ENCODE measurements at places on chromosomes 2 and 18. TPM values are rescaled to one million over a fixed set of nuclear protein-coding genes. Genes with fewer than 3 reads are reported as not detected.

- no peak for DNase-seq
These were observed 61.8 kb upstream of the RPL31 start for GRCh38 chr2:100940240-100940639.

DNA sequence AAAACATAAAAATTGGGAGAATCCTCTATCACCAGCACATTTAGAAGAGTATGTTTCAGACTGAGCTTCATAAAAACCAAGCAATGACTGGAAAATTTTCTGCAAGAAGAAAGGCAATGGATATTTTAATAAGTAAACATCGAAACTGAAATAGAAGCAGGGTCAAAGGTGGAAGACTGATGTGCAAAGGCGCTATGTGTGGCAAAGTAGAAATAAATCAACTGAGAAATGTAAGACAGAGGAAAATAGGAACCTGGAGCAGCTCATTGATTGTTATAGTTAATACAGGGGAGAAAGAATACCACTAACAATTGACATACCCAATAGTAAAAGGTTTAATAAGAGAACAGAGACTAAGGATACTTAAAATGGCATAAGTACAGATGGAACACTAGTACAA, 818.4 kb downstream of the SOCS6 start:
- DNase-seq: no peak

DNA sequence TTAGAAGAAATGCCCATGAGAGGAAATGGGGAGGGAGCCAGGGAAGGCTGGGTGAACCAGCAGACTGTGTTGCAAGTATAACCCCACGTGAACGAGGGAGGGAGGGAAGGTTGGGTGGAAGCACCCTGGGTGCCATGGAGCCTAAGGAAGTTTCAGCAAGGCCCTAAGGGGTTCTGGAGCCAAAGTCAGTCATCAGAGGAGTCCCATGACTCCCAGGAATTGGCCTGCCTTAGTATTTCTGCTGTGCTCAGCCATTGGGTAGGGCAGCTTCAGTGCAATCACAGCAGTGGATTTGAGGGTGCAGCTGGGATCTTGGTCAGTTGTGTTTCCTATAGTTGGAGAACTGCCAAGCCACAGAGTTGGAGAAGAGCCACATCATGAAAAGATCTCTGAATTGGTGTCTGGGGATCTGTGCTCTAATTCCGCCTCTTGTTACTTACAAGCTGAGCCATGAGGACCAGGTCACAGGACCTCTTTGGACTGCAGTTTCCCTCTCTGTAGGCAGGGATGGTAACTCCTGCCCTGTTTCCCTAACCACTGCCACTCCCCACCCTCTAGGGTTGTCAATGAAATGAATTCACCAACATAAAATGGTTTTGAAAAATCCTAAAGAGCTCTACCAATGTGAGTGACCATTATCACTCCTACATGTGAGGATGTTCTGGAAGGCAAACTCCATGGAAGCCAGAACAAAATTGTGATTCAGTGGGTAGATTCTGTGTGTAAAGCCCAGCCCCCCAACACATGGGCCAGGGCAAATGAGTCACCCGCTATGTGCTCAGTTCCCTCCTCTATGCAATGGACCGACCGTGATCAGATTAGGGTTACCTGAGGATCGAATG, 108.9 kb downstream of the CLIP4 start:
- no peak for DNase-seq

DNA sequence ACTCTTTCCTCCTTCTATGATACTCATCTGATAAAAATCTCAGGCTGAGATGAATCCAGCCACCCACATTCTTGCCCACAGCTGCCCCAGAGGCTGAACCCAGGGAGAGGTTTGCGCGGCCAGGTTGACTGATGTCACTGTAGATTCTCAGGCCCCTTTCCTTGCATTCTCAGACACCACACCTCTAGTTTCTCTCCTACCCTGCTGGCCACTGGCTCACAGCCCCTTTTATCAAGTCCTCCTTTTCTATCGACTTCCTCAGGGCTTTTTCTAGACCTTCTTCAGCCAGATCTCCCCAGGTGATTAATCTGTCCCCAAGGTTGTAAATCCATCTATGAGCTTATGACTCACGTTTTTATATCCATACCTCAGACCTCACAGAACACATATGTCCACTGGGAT, 99.8 kb downstream of the TACR1 start:
- DNase-seq: no peak

DNA sequence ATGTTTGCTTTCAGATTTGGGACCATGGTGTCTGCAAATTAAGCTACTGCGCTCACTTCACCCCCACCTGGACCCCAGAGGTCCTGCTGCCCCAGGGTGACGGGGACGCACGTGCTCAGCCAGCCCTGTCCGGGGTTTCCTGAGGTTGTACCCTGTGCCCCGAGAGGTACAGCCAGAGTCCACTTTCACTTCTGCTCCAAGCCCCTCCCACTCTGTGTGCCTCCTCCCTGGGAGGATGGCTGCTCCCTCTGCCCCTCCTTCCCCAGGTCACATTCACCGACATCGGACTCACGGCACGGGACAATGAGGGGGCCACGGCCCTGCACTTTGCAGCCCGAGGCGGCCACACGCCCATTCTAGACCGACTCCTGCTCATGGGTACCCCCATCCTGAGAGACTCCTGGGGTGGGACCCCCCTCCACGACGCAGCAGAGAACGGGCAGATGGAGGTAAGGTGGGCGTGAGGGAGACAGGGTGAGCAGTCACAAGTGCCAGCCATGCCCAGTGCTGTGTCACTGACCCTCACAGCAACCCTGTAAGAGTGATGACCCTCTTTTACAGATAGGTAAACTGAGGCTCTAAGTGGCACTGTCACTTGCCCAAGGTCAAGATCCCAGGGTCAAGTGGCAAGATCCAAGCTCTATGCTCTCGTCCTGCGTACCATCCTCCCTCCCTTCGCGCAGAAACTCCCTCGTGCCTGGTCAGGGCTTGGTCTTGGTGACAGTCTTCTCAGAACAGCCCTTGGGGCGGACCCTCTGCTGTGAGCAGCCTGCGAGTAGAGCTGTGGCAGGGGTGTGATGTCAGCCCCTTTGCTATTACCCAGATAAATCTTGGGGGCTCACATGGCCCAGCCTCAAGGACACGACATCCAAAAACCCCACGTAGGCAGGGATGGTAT, 7.6 kb downstream of the ESPNL start:
- no peak for DNase-seq

GRCh38 chr2:208360259-208361076, 46.1 kb upstream of the PTH2R start:
- no peak for DNase-seq

DNA sequence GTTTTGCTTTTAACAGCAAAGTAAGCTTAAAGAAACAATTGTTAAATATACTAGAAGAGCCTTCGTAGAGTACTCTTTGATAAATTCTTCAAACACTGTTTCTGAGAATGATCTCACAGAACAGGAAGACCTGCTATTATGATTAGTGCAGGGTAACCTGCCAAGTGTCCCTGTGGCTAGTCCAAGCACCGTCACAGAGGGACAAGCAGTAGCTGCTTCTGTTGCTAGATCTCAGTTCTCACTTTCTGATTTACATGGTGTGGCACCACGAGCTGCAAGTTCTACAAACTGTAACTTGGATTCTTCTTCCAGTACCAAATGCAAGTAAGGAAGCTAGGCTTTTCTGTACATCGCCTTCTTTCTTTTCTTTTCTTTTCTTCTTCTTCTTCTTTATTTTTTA, 121.5 kb downstream of the PIEZO2 start:
- no peak for DNase-seq

DNA sequence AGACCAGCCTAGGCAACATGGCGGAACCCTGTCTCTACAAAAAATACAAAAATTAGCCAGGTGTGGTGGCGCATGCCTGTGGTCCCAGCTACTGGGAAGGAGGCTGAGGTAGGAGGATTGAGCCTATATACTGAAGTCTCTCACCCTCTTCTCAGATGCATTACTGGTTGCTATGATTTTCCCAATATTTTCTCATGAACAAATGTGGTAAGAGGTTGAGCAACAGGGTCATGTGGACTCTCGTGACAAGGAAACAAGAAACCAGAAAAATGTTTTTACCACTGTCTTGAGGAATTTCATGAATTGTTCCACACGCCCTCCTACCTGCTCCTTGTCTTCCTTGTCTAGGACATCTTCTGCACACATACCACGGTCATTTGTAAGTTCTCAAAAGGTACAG, 12.4 kb downstream of the LMAN2L start:
- no peak for DNase-seq

GRCh38 chr2:218012284-218012683, 9.5 kb upstream of the TNS1 start:
- no peak for DNase-seq

GRCh38 chr2:43241558-43241957, 15.2 kb upstream of the ZFP36L2 start:
- DNase-seq: no peak

DNA sequence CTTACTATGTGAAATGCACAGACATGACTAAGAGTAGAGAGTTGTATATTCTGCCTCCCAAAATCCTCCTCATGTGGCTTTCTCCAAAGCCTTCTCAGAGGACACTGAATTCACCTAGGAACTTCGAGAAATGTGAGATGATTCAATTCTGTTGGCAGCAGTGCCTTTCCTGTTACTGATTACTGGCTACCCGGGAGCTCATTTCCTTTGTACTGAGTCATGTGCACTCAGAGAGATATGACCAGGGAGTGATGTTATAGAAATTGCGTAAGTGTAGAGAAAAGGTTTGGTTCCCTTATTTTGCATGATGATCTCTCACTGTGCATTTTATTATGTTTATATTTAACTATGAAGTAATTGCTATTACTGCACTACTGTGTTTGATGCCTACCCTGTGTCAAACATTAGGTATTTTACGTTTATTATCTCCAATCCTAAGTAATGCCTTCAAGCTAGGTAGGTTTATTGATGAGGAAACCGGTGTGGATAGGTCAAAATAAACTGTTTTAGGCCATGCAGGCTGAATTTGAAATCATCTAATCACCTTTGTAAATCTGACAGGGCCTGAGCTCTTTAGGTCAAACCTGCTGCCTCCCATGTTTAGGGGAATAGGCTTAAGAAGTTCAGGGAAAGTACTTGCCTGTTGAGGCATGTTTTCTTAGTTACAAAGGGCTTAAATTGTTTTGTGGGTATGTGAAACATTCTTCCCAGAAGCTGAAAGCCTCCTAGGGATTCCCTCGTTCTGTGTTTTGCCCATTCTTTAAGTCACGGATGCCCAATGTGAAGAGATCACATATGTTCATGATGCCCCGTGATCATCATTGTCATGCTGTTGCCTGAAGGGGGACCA, 86.8 kb downstream of the FMNL2 start:
- peak; percentile 89 for DNase-seq

DNA sequence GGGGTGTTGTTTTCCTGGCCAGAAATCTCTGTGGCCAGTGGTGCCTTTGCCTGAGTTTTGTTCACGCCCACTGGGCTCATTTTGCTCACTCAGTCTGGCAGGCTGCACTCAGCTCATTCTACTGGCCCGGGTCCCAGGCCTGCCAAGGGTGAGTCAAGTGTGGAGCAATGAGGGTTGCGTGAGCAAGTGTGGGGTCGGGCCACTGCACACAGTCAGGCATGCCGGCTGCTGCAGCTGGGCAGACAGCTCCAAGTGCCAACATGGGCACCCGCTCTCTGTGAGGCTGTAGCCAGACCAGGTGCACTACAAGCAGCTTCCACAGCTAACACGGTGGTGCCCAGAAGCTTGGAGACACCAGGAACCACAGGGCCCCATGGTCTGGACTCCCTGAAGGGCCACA, 801.1 kb upstream of the RAB6C start:
- DNase-seq: no peak

DNA sequence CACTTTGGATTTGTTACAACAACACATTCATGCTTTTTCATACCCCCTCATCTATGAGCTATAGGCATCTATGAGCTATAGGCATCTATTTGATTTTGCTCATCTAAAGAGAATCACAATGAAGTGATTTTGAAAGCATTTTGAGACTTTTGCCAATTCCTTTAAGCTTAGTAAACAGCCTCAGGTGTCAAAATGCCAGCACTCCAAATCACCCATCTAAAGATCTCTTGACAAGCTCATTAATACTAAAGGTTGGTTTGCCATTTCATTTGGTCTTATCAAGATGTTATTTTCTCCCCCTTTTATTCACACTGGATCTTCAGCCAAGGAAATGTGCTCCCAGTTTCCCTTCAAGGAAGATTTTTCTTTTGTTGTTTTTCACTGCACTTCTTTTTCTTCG, 110.7 kb upstream of the TLK1 start:
- DNase-seq: no peak

- DNase-seq: no peak
These were observed 85.0 kb downstream of the PTH2R start for GRCh38 chr2:208491641-208492040.

- DNase-seq: no peak
These were observed 20.6 kb downstream of the CROCC2 start for GRCh38 chr2:240926516-240927389.

DNA sequence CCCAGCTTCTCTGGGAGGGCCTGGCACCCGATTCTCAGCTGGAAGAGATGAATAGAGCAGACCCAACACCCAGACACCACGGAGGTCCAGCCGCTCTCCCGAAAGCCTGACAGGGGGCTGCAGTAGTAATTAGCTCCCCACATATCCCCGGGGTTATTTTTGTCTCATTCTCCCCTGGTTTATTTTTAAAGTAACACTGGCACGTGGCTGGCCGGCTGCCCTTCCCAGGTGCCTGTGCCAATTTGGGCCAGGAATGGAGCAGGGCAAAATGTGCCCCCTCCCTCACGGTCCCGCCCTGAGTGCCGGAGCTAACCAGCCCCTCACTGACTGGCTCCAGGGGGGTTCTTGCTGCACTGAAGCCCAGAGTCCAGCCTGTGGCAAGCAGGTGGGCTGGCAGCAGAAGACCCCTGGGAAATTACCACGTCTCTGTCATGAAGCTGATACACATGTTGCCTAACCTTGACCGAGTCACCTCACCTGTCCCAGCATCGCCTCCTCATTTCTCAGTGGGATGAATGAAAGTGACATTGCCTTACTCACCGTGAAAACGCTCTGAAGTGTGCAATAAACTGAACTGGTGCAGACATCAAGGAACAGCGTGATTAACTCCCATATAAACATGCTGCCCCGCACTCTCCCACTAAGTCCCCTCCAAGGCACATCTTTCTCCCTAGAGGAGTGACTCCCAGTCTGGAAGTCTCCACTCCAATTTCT, 18.4 kb downstream of the KCNK3 start:
- DNase-seq: no peak

GRCh38 chr18:26419746-26420145, 128.6 kb downstream of the KCTD1 start:
- no peak for DNase-seq

DNA sequence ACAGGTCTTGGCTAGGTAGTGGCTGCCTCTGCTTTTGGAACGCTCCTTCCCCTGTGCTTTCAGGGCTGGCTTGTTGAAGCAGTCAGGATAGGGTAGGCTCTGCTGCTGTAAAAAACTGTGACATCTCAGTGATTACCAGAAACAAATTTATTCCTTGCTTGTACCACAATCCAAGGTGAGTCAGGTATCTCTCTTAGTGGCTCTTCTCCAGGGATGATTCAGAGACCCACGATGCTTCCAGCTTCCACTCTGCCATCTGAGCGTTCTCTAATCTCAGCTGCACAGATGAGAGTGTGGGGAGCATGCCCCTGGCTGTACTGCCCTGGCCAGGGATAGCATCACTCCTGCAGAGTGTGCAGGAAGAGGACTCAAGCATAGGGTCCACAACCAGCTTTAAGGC, 174.9 kb downstream of the VAPA start:
- no peak for DNase-seq

- DNase-seq: no peak
These were observed 52.3 kb upstream of the ZNF516 start for GRCh38 chr18:76547296-76547695.

The LIMS2 gene
- 8.9 TPM for total RNA-seq

The ZBTB7C gene
- 0.03 TPM for total RNA-seq

The C2orf78 gene
- total RNA-seq: not detected

The HOXD4 gene
- 1.4 TPM for total RNA-seq

The CAMKMT gene
- 12.6 TPM for total RNA-seq

The TFCP2L1 gene
- total RNA-seq: 4.9 TPM

The ZNF804A gene
- 2.2 TPM for total RNA-seq

The PPP1CB gene
- total RNA-seq: 180 TPM

The CCDC93 gene
- 31.5 TPM for total RNA-seq

The VRK2 gene
- 39.6 TPM for total RNA-seq
